ENCODE measurements at places on chromosomes 5 and 9. TPM values are rescaled to one million over a fixed set of nuclear protein-coding genes. Genes with fewer than 3 reads are reported as not detected.

XPA gene
- total RNA-seq = 25.9 TPM

TRIM7 gene
- 4.2 TPM for total RNA-seq

MED7 gene
- total RNA-seq = 18.7 TPM

DNA sequence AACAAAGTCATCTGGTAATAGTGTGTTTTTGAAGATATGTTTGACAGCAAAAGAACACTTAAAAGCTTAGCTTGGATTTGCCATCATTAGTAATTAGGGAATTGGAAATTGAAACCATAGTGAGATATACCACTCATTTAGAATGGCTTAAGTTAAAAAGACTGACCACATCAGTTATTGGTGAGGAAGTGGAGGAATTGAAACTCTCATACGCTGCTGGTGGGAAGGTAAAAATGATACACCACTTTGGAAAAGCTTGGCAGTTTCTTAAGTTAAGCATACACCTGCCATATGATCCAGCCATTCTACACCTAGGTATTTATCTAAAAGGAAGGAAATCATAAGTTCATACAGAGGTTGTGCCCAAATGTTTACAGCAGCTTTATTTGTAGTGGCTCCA, 213.2 kb downstream of the TRIO start:
- no peak for DNase-seq

GRCh38 chr9:133807037-133807436, 68.9 kb upstream of the SARDH start:
- no peak for DNase-seq

GRCh38 chr9:93807166-93808074, 147.7 kb downstream of the BARX1 start:
- DNase-seq = no peak

- DNase-seq = no peak
Observed at GRCh38 chr5:129177451-129177850, 82.9 kb downstream of the ISOC1 start.
